Choroid plexus epithelial cell (primary cell): ENCODE measurements at places on chromosomes 2 and 18.

DNA sequence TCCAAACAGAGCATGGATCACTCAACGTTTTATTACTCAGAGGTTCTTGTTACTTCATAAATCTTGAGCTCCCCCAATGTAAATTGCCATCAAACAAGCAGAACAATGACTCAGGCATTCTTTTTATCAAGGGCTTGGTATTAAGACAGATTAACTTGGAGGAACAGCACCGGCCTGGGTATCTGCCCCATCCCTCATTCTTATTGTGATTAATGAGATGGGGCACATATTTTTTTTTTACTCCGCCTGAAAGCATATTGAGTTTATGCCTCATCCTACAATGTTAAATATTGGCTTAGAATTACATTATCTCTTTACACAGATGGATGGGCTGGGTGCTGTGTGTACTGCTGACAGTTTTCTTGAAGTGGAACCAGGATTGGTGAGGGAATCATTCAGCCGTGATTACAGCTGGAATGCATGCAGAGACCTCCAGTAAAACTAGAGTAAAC lies 387.3 kb downstream of the CLIP4 start:
- DNase-seq: no peak

- peak; percentile 25 for DNase-seq
These were observed 256.5 kb downstream of the TGIF1 start for GRCh38 chr18:3706279-3707097.

DNA sequence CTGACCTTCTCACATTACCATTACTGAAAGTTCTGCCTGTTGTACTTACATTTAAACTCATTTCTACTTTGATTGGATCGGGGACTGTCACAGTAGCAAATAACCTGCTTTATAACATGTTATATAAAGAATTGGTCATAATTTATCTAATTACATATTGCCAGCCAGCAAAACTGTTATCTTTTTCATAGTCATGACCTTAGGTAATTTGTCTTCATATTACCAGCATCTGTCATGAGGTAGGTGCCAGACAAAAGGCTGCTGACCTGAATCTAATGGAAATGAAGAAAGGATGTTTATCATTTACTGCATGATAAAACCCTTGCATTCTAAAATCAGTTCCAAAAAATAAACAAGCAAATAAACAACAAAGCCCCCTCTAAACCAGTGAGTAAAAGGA lies 89.4 kb upstream of the LRP1B start:
- no peak for DNase-seq

GRCh38 chr18:44747157-44747556 lies 66.5 kb downstream of the SETBP1 start:
- no peak for DNase-seq

DNA sequence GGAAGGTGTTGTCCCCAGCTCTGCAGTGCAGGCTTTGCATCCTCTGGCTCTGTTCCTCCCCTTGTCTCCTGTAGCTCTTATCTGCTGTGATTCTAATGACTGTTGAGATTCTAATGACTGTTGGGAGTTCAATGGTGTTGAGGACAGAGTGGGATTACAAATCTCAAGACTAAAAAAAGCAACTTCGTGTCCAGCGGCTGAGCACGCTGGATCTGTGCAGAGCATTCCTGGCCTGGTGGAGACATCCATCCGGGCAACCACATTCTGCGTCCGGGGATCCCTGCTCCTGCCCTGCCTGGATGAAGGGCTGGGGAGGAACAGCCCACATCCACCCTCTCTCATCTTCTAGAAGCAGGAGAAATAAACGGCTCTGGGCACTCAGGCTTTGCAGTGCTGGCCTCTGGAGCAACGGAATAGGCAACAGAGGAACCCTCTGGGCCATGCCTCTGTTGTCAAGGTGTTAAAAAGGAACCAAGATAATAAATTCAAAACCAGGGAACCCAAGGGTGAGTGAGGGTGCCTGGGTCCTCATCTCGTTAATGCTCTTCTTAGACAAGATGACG lies 106.7 kb upstream of the ASB18 start:
- DNase-seq: no peak

DNA sequence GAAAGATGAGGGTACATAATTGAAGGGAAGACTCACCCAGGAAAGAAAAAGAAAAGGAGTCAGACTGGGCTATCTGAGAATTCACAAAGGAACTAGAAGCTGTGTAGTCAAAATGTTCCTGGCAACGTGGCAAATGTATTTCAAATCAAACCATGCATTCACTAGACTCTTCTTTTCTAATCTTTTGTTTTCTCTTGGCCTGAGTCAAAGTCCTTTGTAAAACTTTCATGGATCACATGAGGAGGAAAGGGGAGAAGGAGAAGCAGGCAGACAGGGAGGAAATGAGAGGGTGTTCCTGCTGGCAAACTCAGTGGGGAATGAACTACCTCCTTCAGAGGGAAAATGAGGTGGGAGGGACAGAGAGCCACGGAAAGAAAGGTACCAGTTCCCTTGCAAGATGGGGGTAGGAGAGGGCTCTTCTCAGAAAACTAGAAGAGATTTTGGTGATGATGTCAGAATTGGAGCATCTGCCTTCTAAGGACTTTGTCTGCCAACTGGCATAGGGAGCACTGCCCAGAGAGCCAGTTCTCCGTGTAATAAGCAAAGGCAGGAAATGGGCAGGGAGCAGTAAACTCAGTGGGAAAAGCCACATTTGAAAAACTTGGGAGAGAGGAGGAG lies 51.4 kb downstream of the SLC8A1 start:
- no peak for DNase-seq
